ENCODE measurements at places on chromosomes 1 and 21.

GRCh38 chr1:13462682-13463081 lies 51.1 kb downstream of the LRRC38 start:
- DNase-seq: no peak

GRCh38 chr1:9351654-9352271 lies 59.1 kb downstream of the SPSB1 start:
- no peak for DNase-seq

- DNase-seq: no peak
These were observed 486.9 kb upstream of the DAB1 start for GRCh38 chr1:57910782-57911181.

DNA sequence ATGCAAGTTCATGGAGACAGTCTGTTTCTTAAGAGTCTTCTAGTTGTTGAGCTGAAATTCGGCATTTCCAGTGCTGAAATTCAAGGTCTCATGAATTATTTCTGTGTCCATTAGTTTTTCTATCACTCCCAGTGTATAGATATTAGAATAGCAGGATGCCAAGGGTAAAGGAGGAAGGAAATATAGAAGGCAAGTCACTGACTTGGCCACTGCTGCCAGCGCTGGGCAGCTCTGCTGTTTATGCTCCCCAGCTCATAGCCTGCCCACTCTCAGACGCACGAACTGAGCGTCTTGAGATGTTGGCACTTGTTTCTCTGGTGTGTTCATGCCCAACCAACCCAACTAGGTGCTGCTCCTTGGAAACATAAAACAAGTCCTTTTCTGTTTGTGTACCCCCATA lies 110.1 kb downstream of the SLC45A1 start:
- DNase-seq: no peak

- no peak for DNase-seq
These were observed 247.6 kb downstream of the MRPL39 start for GRCh38 chr21:25359724-25360123.

- DNase-seq: no peak
These were observed 1009.0 kb downstream of the PLA2G4A start for GRCh38 chr1:187837787-187838186.
